KBM-7 (cell line): ENCODE measurements at places on chromosomes 2 and 18.

- DNase-seq: no peak
Observed at GRCh38 chr2:30611583-30611982, 164.5 kb downstream of the LCLAT1 start.

- no peak for DNase-seq
Observed at GRCh38 chr2:8918412-8918811, 81.0 kb upstream of the KIDINS220 start.

- DNase-seq: no peak
Observed at GRCh38 chr2:217797661-217798069, 205.1 kb downstream of the TNS1 start.

DNA sequence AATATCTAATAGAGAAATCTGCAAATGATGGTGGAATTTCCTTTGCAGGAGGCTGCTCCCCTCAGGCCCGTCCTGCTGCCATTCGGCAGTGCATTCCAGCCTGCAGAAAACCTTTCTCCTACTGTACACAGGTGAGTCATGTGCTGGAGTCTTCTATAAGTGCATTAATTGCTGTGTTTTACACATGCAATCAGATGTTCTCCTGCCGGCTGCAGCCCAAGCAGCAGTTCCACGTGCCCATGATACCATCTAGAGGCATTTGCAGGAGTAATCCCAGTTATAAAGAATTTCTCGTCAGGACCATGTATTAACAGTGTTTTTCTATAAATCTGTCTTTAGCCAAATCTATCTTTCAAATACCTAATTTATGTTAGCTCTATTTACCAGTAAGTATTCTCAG lies 304.7 kb upstream of the HNMT start:
- DNase-seq: no peak
